ENCODE measurements at places on chromosomes 1 and 21.

DNA sequence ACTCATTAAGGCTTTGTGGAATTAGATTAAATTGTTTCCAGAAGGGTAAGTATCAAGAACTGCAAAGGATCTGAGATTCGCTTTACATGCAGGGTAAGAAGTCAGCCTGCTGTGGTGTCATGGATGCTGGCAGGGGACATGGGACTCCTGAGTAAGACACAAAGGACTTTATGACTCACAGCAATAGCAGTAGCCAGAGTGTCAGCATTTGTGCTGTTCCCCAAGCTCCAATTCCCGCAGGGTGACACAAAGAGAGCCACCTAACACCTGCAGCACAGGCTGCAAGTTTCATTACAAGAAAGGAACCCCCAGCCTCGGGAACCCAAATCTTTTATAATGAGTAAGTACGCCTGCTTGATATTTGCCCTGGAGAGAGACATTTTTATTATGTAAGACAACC, 298.1 kb upstream of the POU3F1 start:
- DNase-seq: no peak

- DNase-seq: no peak
Observed at GRCh38 chr1:217138799-217139466, 415.7 kb upstream of the ESRRG start.

- no peak for DNase-seq
Observed at GRCh38 chr1:223815865-223816264, 29.9 kb downstream of the TP53BP2 start.

DNA sequence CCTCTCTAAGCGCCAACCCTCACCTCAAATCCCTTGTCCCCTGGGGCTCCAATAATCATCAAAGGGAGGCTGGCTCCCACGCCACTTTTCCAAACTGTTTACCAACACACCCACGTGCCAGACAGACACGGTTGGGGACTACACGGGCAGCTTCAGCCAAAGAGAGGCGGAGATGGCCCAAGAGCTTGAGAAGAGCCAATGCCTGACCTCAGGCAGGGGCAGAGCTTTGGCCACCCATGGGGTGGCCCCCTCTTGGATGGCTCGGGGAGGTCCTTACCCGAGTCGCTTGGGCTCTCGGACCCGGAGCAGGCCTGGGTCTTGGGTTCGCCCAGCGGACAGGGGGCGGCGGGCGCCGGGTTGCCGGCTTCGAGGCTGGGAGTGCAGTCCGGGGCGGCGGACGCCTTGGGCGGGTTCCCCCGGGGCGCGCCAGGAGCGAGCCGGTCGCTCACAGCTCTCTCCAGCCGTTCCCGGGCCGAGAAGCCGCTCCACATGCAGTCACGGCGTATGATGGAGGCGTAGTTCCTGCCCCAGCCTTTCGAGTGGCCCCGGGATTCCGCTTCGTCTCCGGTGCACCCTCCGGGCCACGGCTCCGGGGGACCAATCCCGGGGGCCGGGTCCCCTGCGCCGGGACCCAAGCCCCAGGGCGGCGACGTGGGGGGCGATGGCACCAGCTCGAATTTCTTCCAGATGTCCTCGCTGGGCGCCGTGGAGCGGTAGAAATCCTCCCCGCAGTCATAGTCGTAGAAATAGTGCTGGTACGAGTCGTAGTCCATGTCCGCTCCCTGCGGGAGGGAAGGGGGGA, 854 bp downstream of the MYCL start:
- DNase-seq: no peak

- DNase-seq: no peak
Observed at GRCh38 chr1:112325504-112325903, 70.5 kb upstream of the CTTNBP2NL start.

GRCh38 chr1:161216945-161217712, 2.0 kb downstream of the FCER1G start:
- no peak for DNase-seq

- no peak for DNase-seq
Observed at GRCh38 chr1:153277852-153278251, 18.4 kb downstream of the LORICRIN start.

GRCh38 chr1:246068619-246069509, 438.2 kb downstream of the SMYD3 start:
- no peak for DNase-seq

GRCh38 chr21:46154955-46155513, 345 bp downstream of the FTCD start:
- DNase-seq: peak; percentile 59

All from tibial artery (tissue), 4 donors.